ENCODE measurements at places on chromosomes 7 and 10.

- no peak for DNase-seq
Observed at GRCh38 chr7:73569042-73569608, 9.3 kb downstream of the TBL2 start.

DNA sequence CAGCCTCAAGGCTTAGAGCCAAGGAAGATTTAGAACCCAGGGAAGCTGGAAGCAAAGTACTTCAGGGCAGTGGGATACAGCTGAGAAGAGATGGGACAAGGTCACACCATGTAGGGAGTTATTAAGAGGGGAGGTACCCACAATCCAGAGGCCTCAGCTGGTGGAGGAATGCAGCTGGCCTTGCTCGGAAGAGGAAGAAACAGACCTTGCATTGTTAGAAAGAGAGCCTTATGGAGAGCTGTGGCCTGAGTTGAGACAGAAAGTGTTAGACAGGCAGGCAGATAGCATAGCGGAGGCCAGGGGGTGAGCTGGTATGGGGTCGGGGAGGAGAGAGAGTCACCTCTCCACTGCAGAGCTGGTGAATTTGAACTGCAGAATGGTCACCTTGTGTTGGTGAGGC is 173.1 kb downstream of the JCAD start:
- DNase-seq, result no peak

GRCh38 chr7:9502269-9502668 is 1068.9 kb downstream of the NXPH1 start:
- DNase-seq, result no peak

GRCh38 chr7:132300599-132301277 is 275.5 kb downstream of the PLXNA4 start:
- DNase-seq, result no peak

GRCh38 chr10:43212043-43212721 is 54.7 kb downstream of the RASGEF1A start:
- no peak for DNase-seq

DNA sequence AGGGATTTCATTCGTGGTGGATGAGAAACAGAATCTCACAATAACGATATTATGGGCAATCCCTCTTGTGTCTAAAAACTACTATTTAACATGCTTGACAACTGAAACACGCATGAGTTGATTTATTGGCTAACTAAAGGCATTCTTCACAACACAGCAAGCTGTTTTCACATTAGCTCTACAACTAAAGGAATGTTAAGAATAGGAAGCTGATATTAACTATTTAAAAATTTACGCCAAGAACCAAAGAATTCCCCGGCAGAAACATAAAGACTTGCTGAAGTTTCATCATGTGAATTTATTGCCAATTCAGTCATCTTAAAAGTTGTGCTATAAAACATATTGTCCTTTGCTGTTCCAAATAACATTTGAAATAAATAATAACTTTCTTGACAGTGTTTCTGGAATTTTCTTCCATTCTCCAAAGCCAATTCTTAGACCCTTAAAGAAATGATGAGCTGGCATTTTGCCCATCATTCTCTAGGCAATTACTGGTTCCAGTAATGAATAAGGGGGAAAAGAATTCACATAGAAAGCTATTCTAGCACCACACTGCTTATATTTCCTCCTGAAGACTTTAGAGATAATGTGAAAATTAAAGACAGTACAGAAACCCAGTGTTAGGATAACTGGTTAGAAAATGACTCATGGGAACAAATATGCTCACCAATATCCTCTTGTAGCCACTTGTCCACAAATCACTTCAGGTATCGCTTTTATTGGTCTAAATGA is 233.1 kb downstream of the PARD3 start:
- no peak for DNase-seq

GRCh38 chr7:36217211-36217960 is 64.3 kb downstream of the EEPD1 start:
- DNase-seq, result no peak

DNA sequence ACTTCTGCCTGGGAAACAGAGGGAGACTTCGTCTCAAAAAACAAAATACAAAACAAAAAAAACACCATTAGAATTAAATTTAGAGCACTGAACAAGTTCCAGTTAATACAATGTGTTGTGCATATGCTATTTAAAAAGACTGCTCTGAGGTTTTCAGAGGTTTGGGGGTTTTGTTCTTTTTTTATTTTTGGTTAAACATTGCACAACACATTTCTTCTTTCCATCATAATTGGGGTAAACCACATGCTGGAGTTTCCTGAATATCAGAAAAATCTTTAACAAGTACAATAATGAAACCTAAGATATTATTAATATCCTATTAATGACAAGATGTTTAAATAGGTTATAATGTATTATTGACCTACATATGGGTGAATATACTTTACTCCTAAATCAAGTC is 26.3 kb downstream of the IGF2BP3 start:
- DNase-seq, result no peak

GRCh38 chr7:106947244-106947728 is 82.2 kb downstream of the PIK3CG start:
- no peak for DNase-seq

GRCh38 chr7:1245524-1246050 is 12.9 kb downstream of the UNCX start:
- DNase-seq, result no peak

- no peak for DNase-seq
Observed at GRCh38 chr10:96840841-96841518, 8.9 kb downstream of the LCOR start.

DNA sequence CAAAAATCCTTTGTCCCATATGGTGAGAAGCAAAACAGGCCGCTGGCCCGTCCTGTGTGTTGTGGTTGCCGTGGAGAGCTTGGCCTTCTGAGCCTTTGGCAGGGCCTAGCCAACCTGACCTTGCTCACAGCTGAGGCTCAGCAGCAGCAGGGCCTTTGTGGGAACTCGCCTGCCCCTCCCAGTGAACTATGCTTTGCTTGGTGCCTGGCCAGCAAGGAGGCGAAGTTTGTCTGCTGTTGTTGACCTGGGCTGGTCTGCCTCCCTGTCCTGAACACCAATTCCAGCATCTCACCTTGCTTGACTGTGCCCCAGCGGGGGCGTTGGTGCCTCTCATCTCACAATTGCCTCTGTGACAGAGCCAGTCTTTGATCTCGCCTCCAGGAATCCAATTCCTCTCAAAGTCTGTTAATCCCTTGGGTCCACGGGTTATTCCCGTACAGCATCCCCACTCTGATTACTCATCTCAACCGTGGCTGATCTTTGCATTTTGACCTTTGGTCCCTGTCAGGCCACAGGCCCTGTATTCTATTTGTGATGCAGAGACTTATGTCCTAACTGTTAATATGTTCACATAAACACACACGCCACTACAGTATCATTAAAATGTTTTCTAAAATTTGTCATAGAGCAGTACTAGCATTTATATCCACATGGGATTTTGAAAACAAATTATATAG is 22.6 kb downstream of the EPDR1 start:
- no peak for DNase-seq

GRCh38 chr10:126405239-126405775 is 17.0 kb upstream of the ADAM12 start:
- DNase-seq, result no peak

DNA sequence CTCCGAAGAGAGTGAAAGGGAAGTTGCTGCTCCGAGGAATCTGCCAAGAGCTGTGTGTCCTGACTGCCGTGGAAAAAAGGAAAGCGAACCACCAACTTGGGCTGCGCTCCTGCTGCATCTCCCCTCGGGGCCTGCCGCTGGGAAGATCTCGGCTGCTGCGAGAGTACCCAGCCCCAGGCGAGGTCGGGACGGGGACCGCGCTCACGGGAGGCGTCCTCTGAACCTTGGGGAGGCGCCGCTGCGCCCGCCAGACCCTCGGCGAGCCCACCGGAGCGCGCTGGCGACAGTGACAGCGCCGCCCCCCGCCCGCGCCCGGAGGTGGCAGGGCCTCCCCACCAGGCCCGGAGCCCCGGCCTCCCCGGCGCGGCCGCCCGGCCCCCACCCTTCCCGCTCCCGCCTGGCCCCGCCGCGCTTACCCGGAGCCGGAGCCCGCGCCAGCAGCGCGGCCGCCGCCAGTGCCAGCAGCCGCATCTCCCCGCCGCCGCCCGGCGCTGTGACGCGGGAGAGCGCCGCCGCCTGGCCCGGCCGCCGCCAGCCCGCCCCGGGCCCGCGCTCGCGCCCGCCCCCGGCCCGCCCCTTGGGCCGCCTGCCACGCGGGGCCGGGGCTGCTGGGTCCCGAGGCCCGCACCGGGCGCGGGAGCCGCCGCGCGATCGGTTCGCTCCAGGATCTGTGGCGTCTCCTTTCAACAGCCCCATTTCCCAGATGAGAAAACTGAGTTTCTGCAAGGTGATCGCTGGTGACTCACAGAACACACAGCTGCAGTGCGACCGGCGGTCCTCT is at the start of gene VSTM4:
TSS of gene VSTM4 (minus strand) at position 508 of the 781 bp plus-strand sequence. CDS start at position 471, 37 bp downstream.
- DNase-seq, result no peak

DNA sequence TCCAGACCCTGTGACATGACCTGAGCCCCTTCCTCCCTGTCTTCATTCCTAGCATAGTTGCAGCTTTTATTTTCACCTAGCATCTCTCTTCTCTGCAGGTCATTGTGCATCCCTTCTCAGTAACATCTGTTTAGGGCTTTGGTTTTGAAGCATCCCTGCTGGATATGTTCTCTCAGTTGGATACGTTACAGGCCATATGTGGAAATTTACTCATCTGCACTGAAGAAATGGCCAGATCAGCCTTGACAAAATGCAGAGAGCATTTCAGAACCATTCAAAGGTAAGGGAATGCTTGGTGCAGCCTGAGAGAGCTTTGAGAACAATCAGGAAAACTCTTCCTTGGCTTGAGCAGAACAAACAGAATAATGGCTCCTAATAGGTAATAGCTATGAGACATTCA is 647.0 kb downstream of the KCNMA1 start:
- DNase-seq, result no peak

- DNase-seq, result no peak
Observed at GRCh38 chr7:31957090-31957720, 113.0 kb downstream of the PDE1C start.

DNA sequence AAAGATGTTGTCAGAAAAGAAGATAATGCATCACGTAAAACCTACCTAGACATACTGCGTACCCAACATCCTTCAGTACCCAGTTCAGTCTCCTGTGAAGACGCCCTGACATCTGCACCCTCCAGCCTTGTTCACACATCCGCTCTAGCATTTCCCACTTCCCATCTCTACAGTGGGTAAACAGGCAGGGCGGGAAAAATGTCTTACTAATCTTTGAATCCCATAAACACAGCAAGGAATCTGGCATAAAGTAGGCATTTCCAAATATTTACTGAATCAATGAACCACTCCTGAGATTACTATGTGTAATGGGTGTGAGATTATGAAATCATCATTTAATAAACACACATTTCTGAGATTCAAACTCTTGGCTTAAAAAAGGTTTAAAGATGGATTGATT is 132.8 kb downstream of the GLI3 start:
- no peak for DNase-seq

GRCh38 chr10:1569208-1569607 is 168.1 kb downstream of the ADARB2 start:
- no peak for DNase-seq

GRCh38 chr10:32349968-32350738 is 3.2 kb upstream of the EPC1 start:
- no peak for DNase-seq

DNA sequence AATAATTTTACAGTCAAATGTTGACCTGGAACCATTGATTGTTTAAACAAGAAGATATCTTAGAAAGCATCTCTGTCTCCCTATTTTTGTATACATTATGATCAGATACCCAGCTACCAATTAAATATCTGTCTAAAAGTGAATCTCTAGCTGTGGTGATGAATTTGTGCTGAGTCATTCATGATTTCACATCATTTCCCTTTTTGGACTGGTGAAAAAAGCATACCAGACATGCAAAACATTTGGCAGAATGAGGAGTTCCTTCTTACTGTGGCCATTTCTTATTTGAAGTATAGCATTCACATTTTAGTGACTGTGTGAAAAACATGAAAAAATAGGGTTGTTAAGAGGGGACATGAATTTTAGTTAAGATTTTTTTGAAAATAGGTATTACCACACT is 98.0 kb upstream of the GATA3 start:
- no peak for DNase-seq

DNA sequence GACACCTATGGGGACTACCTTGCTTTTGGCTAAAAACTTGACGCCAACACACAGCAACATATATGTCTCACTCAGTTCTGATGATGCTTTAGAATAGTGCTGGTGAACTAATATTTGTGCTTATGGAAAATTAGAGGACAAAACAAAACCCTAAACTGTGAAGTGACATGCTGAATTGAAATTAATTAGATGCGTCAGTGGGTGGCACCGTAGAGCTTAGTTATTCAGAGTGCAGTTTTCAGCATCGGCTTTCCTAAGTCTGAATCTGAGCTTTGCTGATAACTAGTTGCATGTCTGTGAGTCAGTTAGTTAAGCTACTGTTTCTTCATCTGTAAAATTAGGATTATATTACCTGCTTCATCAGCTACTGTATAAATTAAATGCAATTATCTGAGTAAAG is 245.0 kb upstream of the SORCS1 start:
- no peak for DNase-seq

DNA sequence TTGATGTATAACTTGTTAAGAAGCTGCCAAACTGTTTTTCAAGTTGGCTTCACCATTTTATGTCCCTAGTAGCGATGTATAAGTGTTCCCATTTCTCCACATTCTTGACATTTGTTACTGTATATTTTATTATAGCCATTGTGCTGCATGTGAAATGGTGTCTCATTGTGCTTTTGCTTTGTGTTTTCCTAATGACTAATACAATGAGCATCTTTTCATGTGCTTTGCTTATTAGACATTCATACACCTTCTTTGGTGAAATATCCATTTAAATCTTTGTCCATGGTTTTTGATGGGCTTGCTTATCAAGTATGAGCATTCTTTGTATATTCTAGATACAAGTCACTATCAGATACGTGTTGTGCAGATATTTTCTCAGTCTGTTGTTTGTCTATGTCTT is 203.0 kb downstream of the CCSER2 start:
- no peak for DNase-seq

- no peak for DNase-seq
Observed at GRCh38 chr7:120052884-120053382, 220.0 kb upstream of the KCND2 start.

DNA sequence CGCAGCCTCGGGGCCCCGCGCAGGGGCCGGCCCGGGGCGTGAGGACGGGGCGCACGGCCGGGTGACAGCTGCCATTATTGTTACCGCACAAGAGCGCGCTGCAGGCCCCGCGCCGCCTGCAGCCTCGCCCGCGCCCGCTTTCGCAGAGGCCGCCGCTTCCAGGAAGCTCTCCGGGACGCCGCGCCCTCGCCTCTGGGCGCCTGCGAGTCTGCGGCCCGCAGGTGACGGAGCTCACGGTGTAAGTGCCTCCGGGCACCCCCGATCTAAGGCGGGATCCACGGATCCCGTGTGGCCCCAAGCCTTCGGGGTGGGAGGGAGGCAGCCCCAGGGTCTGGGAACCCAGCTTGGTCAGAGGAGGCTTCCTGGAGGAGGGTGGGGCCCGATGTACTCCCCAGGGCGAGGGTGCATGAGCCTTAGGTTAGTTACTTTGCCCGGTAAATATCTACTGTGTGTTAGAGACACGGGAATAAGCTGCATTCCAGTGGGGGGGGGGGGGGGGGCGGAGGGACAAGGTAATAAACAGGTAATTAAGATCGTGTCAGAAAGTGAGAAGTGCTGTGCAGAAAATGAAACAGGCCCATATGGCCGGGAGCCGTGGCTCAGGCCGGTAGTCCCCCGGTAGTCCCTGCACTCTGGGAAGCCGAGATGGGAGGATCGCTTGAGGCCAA is 638 bp downstream of the IQCE start:
- DNase-seq, result peak; percentile 40

All from stimulated activated effector memory CD8-positive, alpha-beta T cell treated with anti-CD3 and anti-CD28 coated beads, Interleukin-12 subunit alpha, Interleukin-12 subunit beta, amount 100 ng/mL, for 72 hours (primary cell).